Myocyte (in vitro differentiated cells): ENCODE measurements at places on chromosomes 6 and 20.
A peak's percentile ranks its signal among the peaks of the same experiment; 100 is the strongest.

DNA sequence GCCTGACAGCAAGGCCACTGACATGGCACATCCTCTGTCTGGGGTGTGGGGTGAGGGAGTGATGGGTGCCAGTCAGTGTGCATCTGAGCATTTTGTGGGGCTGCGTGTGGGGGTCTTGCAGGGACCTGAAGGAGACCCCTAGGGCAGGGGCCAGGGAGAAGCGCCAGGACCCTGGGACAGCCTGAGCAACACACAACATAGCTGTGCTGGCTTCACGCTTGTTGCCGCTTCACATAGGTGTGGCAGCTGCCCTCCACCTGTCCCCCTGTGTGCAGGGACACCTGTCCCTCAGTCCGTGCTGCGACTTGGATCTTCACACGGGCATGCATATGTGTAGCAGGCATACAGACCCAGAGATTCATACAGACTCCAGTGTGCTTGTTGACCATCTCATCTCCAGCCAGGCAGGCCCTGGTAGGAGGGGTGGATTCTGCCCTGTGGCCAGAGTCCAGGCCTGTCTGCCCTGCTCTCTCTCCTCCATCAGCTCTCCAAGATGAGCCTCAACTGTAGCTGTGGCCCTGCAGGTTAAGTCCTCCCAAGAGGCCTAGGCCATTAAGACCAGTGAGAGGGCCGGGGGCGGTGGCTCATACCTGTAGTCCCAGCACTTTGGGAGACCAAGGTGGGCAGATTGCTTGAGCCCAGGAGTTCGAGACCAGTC is 3.2 kb upstream of the NPBWR2 start:
- no peak for DNase-seq

DNA sequence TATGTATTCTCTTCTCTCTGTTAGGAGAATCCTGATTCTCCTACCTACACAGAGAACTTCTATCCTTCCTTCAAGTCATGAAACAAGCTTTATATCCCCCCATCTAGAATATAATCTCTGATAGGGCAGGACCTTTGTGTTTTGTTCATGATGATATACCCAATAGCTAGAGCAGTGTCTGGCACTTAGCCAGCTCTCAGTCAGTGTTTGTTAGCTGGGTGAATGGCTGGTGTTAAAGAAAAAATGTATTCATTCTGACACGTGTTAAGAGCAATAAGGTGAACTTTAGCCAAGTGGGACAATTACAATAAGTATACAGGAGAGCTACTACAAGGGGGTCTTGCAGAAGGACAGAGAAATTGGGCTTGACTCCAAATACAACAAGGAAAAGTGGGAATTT is 34.3 kb upstream of the TNFRSF21 start:
- DNase-seq: peak; percentile 19

DNA sequence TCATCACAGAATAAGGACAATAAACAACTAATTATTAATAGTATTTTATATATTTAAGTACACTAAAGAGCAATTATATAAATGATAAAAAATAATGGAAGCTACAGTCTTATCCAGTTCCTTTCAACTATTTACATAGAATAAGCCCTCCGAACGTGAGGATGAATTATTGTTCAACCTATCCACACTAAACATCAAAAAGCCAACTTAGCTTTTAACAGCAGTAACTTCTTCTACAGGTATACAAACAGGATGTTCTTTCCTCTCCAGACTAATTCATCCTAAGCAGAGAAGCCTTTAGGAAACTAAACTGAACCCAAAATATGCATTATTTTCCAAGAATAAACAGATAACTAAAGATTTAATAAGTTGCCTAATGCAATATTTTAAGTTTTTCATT is 2.3 kb downstream of the FKBP5 start:
- DNase-seq: no peak

DNA sequence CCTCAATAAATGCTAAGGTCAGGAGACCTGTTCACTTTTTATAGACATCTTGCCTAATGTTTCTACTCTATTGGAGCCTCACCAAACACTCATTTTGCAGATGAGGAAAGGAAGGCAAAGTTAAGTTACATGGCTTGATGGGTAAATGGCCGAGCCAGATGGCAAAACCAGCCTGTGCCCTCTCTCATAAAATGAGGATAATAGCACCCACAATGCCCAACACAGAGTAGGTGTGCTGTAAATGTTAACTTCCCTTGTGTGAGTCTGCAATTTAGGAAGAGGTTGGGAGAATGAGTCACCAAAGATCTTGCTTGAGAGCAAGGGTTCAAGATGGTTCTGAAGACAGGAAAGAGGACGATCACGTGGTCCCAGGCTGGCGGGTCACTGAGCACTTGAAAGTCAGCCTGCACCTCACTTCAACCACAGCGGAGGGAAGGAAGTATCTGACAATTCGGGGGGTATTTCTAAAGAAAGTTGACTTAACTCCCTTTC is 3.3 kb downstream of the KCNK5 start:
- DNase-seq: no peak

DNA sequence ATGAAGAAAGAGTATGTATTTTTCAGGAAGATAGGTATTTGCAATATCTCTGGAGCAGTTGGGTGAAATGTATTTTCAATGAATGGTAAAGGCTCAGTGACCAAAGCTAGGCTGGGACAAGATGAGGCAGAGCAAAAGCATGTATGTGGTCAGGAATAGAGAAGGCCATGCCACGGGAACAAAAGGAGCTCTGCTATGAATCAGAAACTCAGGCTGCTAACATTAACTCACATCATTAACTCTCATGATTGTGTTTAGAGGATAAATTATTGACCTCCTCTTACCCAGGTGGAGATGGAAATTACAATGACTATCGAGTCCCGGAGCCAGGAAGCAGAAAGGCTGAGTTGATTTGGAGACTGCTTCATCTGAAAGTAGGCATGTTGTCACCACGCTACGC is 220.2 kb downstream of the FUT9 start:
- no peak for DNase-seq
